BJ (cell line): ENCODE measurements at places on chromosomes 6 and 20. TPM values are rescaled to one million over a fixed set of nuclear protein-coding genes. Genes with fewer than 3 reads are reported as not detected.

The UNC5CL gene
- not detected in 2 replicates for polyA plus RNA-seq

The LRRC73 gene
- 0.15 and 0.33 TPM in 2 replicates for polyA plus RNA-seq

The GTSF1L gene
- polyA plus RNA-seq, result not detected in 2 replicates

The TFAP2A gene
- polyA plus RNA-seq, result 12.6 and 14.0 TPM in 2 replicates

The PRND gene
- not detected in 2 replicates for polyA plus RNA-seq

The MAN1A1 gene
- 1.6 and 3.1 TPM in 2 replicates for polyA plus RNA-seq

The MROH8 gene
- 2.4 and 2.7 TPM in 2 replicates for polyA plus RNA-seq

The SLC24A3 gene
- polyA plus RNA-seq, result 0.94 and 1.7 TPM in 2 replicates

The ANKEF1 gene
- polyA plus RNA-seq, result 0.70 and 1.1 TPM in 2 replicates

The OPRL1 gene
- 0.66 and 0.97 TPM in 2 replicates for polyA plus RNA-seq

The POU5F1 gene
- 0.11 and 0.22 TPM in 2 replicates for polyA plus RNA-seq

The NUP43 gene
- polyA plus RNA-seq, result 20.1 and 35.4 TPM in 2 replicates

The C6orf15 gene
- not detected in 2 replicates for polyA plus RNA-seq

The TXLNB gene
- 0.44 and 0.71 TPM in 2 replicates for polyA plus RNA-seq

The KHDC1L gene
- 0.31 TPM in 1 of 2 replicates, not detected in the other for polyA plus RNA-seq

The IMPG1 gene
- polyA plus RNA-seq, result not detected in 2 replicates

The ZNF334 gene
- 0.93 and 1.8 TPM in 2 replicates for polyA plus RNA-seq

The LGSN gene
- polyA plus RNA-seq, result not detected in 2 replicates

The KIF3B gene
- 20.9 and 25.2 TPM in 2 replicates for polyA plus RNA-seq

The ULBP1 gene
- polyA plus RNA-seq, result 2.6 TPM in 2 replicates

The PLA2G7 gene
- not detected in 2 replicates for polyA plus RNA-seq

The FAM83D gene
- 26.6 and 40.1 TPM in 2 replicates for polyA plus RNA-seq

The PPP1R10 gene
- polyA plus RNA-seq, result 27.0 and 32.2 TPM in 2 replicates

The TNFRSF6B gene
- 2.1 and 3.2 TPM in 2 replicates for polyA plus RNA-seq

The GRIK2 gene
- 23.0 and 30.0 TPM in 2 replicates for polyA plus RNA-seq

The PNPLA1 gene
- not detected in 2 replicates for polyA plus RNA-seq

The GHRH gene
- not detected in 2 replicates for polyA plus RNA-seq

The FAM83C gene
- polyA plus RNA-seq, result not detected in 2 replicates

The SYCP2L gene
- polyA plus RNA-seq, result 0.04 TPM in 1 of 2 replicates, not detected in the other

The TBC1D22B gene
- polyA plus RNA-seq, result 4.4 and 5.5 TPM in 2 replicates

The RNF144B gene
- 1.4 and 2.0 TPM in 2 replicates for polyA plus RNA-seq

The ARFGEF3 gene
- 0.27 and 0.36 TPM in 2 replicates for polyA plus RNA-seq

The KCNK5 gene
- not detected in 2 replicates for polyA plus RNA-seq

The VEGFA gene
- polyA plus RNA-seq, result 197 and 357 TPM in 2 replicates

The HMGA1 gene
- polyA plus RNA-seq, result 84.1 and 168 TPM in 2 replicates

The OR12D3 gene
- polyA plus RNA-seq, result not detected in 2 replicates

The ARMH2 gene
- not detected in 2 replicates for polyA plus RNA-seq

The TFAP2C gene
- 3.9 and 4.4 TPM in 2 replicates for polyA plus RNA-seq

The RSPH9 gene
- polyA plus RNA-seq, result 0.65 and 0.77 TPM in 2 replicates

The HDAC2 gene
- 48.6 and 130 TPM in 2 replicates for polyA plus RNA-seq

The HLA-DQB1 gene
- not detected in 2 replicates for polyA plus RNA-seq

The NHSL1 gene
- polyA plus RNA-seq, result 3.3 and 3.6 TPM in 2 replicates
